Panc1 (cell line): ENCODE measurements at places on chromosomes 11 and 22.

GRCh38 chr22:37088750-37089408, 20.6 kb downstream of the TMPRSS6 start:
- no peak for DNase-seq

DNA sequence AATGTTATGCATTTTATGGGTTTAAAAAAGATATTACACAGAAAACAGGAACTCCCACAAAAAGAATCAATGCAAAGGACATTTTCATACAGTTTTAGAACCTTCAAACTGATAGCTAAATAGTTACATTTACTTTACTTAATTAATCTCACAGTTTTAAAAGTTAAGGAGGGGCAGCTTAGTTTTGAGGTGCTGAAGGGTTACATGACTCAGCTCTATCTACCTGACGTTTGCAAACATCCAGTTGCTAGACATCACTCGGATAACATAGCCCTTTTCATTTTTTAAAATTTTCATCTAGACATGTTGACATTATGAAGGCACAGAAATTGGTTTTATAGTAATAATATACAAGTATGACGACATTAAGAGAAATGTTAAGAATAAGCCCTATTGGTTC, 53.7 kb upstream of the HSD17B12 start:
- no peak for DNase-seq

GRCh38 chr11:11383995-11384394, 30.9 kb upstream of the CSNK2A3 start:
- no peak for DNase-seq

GRCh38 chr11:67418476-67419281, 3.2 kb downstream of the CARNS1 start:
- no peak for DNase-seq

DNA sequence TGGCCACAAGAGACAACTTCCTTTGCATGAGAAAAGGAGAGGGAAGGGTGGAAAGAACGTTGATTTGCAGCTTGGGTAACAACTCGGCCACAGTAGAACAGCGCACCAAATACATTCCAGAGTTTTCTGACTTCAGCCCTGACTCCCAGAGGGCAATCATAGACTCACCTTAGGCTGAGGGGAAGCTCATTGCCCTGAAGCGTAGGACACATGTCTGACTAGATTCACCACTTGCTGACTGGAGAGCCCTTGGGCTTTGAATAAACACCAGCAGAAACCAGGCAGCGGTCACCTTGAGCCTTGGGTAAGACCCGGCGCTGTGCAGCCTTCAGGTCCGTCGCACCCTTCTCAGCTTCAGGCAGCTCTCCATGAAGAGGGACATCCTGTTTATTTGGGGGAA, 151.8 kb upstream of the GRIA4 start:
- no peak for DNase-seq

GRCh38 chr22:23110190-23110921, 31.4 kb downstream of the RSPH14 start:
- DNase-seq = no peak

GRCh38 chr11:70466154-70466553, 67.8 kb downstream of the CTTN start:
- DNase-seq = no peak

- no peak for DNase-seq
These were observed 186.7 kb downstream of the CADM1 start for GRCh38 chr11:115317277-115318185.

DNA sequence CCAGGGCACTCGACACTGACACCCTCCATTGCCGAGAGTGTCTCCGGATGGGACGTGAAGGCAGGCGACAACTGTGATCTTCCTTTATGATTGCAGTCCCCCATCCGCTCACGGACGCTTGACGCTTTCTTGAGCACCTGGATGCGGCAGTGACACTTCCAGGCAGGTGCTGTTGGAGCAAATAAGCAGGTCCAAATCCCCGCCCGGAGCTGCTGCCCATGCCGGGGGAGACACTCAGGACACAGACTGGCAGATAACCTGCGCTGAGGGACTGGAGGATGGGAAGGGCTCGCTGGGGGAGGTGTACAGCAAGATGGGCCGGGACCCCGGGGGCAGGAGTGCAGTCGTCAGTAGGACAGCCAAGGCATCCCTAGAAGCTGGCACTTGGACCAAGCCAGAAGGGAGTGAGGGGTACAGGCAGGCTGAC, 1403.5 kb downstream of the BRD1 start:
- no peak for DNase-seq

GRCh38 chr22:40401532-40401931, 31.1 kb downstream of the SGSM3 start:
- DNase-seq = no peak

- no peak for DNase-seq
These were observed 425.6 kb downstream of the SHANK2 start for GRCh38 chr11:70826541-70827335.

GRCh38 chr11:40168414-40168813, 1291.0 kb downstream of the LRRC4C start:
- no peak for DNase-seq

DNA sequence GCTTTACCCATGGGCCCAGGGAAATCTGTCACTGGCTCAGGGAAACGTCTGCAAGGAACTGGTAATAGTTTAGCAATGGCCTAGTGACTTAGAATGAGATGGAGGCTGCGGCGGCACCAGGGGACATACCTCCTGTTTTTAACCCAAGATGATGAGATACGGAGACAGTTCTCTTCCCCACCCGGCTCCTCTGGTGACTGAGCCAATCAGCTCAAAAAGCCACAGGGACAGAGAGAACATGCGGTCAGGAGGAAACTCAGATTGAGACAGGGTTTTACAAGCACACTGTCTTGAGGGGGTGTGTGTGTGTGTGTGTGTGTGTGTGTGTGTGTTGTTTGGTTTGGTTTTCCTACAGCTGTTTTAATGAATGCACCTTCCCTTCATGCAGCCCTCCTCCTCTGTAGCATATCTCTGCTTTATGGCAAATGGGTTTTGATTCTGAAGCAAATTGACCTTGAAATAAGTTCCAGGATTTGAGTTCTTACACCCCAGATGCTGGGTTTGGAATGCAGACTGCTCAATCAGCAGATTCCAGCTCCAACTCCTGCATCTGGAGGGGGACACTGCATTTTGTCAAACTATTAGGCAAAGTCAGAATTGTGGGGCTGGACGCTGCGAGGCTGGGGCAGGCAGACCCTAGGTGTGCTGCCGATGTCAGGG, 246.2 kb downstream of the NTM start:
- DNase-seq = no peak

- no peak for DNase-seq
These were observed 1160.5 kb upstream of the CNTN5 start for GRCh38 chr11:97860237-97860636.

- no peak for DNase-seq
These were observed 39.0 kb downstream of the CWC15 start for GRCh38 chr11:94934362-94934761.

GRCh38 chr11:68048681-68049508, 10.1 kb downstream of the TCIRG1 start:
- DNase-seq = no peak

DNA sequence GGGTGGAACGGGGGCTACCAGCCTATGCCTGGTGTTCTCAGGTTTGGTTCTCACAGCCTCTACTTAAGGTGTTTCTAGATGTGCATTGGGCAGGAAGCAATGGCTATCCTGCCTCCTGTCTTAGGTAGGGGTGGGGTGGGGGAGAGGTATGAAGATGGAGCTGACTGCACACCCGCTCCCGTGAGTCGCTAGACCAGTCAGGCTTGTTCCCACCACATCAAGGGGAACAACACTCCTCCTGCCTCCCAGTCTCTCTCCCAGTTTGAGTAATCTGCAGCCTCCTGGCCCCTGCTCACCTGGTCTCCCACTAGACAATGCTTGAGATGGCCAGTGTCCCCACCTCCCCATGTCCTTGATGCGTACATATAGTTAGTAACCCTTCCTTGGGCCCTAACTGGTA, 79.3 kb upstream of the TENM4 start:
- DNase-seq = no peak

GRCh38 chr22:29854432-29854831, 16.4 kb upstream of the ASCC2 start:
- DNase-seq = no peak

- DNase-seq = peak; percentile 88
These were observed 85.4 kb downstream of the MTNR1B start for GRCh38 chr11:93054881-93055280.

GRCh38 chr11:62195945-62196344, 5.9 kb downstream of the SCGB1D1 start:
- DNase-seq = no peak

DNA sequence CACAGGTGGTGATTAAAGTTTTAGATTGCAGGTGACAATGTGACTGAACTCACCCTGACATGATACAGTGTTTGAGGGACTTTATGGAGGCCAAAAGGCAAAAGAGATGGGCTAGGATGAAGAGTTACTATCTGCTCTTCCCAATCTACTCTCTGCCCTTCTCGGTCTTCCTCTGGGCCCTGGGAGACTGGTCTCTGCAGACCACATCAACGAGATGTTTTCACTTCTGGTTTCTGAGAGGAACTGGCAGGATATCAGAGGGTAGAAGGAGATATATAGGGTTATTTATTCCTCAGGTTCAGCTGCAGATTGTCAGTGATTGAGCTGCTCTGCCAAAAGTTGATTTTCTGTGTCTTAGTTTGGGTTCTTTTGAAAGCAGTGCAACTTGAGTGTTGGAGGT, 32.4 kb upstream of the CD44 start:
- DNase-seq = no peak

- no peak for DNase-seq
These were observed at the start of gene SHANK3 for GRCh38 chr22:50672471-50673230. Gene SHANK3, plus strand, starts transcription at chr22:50672823.

DNA sequence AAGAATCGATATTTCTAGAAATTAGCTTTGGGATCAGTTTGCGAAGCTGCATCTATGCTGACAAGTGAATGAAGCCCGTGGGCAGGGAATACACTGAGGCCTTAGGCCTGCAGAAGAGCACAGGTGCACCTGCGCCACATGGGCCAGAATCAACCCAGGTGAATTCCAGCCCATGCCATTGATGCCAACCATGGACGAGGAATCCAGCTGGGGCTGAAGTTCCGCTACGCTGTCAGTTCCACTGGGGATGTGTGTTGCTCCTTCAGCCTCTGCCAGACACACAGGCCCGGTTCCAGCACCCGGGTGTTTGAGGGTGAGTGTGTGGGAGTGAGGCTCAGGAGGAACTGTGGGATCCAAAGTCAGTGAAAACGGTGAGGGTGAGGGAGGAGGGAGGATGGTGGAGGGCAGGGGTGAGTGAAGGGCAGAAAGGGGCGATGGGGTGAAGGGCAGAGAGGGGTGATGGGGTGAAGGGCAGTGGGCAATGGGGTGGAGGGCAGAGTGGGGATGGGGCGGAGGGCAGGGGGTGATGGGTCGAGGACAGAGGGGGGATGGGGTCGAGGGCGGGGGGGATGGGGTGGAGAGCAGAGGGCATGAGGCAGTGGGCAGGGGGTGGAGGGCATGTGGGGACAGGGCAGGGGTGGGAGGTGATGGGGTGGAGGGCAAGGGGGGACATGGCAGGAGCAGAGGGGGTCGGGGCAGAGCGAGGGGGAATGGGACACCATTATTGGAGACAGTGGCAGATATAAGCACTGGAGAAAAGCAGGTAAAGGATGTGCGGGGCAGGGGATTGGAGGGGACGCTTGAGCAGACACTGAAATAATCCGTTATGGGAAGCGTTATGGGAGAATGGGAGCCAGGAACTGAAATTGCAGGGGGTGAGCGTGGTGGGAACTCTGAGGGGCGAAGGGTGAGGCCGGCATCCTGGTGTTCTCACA, 931.6 kb downstream of the BRD1 start:
- DNase-seq = no peak

- no peak for DNase-seq
These were observed 54.1 kb downstream of the CHRDL2 start for GRCh38 chr11:74677131-74677530.

DNA sequence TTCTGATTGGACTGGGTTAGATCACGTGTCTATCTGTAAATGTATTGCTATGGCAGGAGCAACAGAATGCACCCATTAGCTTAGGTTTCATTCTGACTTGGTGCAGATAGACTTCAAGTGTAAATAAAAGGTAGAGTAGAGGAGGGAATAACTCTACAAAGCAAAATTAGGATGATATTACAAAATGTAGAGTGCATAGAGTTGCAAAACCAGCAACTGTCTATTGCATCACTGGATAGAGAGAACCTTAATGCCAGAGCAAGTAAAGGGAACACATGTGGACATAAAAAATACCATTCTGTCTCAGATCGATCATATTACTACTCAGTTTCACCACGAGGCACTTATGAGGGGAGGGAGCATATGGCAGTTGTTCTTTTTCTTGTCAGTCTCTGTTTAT, 22.0 kb upstream of the CAT start:
- DNase-seq = no peak

DNA sequence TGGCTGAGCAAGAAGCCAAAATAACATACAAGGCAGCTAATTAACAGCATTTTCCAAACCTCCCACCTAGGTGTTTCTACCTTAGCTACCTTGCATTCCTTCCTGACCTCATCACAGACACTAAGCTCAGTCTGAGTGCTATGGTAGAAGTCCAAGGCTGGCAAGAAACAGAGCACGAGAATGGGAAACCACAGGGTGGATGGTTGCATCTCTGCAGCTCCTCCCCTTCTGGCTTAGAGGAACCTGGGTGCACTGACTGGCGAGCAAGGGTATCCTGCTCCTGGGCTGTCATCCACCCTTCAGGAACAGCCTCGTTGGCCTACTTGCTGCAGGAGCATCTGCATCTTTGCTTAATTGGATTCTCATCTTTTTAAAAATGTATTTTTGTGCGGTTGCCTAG, 73.1 kb upstream of the KIRREL3 start:
- DNase-seq = no peak

DNA sequence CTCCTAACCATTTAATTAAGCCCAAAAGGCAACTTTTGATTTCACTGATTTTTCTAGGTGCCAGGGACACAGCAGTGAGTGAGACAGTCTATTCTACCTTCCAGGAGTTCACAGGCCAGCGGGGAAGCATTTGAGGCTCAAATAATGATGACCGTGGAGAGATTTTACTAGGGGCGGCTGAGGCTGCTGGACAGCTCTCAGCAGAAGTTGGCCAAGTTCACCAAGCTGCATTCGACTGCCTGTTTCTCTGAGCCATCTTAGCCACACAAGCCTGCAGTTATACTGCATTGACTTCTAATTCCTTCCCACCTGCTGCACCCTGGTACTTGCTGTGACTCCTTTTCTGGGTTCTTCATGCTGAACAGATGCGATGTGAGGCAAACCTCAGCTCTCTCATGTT, 168.9 kb upstream of the TBCEL start:
- no peak for DNase-seq

- DNase-seq = no peak
These were observed 17.0 kb upstream of the PDE3B start for GRCh38 chr11:14626650-14627049.

DNA sequence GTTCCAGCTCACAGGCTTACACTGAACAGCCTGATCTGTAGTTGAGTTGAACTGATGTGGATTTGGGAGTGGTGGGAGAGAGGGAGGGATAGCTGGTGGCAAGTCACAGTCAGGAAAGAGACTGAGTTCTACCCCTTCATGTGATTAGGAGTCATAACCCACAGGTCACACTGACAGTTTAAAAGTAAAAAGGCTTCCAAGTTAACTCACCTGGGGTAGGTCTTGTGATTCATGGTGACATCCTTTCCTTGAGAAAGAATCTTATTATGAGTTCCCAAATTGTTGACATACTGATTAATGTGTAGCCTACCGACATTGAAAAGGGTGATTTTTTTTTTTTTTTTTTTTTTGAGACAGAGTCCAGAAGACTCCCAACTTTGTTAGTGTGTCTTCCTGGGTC, 5.4 kb downstream of the IZUMO1R start:
- no peak for DNase-seq
